ENCODE measurements at places on chromosomes 11 and 22.

DNA sequence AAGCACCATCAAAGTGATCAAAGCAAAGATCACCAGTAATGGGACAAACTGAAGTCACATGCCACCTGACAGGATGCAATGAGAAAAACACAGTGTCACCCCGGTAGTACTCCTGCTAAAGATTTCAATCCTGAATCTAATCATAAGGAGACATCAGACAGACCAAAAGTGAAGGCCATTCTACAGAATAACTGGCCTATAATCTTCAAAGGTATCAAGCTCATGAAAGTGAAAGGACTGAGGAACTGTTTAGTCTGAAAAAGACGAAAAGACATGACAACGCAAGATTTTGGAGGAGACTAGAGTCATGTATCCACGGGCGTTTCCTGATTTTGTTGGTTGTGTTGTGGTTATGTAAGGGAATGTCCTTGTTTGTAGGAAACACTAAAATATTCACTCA lies 42.4 kb upstream of the TSKU start:
- DNase-seq = no peak

GRCh38 chr11:62416596-62416995 lies 2.2 kb upstream of the SCGB1A1 start:
- DNase-seq = no peak

DNA sequence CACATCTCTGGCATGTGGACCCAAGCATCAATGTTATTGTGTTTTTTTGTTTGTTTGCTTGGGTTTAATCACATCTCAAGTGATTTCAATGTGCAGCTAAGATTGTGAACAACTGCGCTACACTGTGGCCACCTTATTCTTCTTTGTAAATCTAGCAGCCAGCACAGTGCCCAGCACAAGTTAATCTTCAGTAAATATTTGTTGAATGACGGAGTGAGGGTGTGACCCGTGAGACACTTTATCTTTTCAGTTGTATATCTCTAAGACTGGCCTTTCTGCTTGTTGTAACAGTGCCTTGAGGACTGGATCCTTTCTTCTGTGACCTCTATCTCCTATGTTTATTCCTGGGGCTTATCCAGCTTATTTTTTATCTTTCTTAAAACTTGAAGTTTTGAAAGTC lies 21.4 kb upstream of the AMOTL1 start:
- no peak for DNase-seq

DNA sequence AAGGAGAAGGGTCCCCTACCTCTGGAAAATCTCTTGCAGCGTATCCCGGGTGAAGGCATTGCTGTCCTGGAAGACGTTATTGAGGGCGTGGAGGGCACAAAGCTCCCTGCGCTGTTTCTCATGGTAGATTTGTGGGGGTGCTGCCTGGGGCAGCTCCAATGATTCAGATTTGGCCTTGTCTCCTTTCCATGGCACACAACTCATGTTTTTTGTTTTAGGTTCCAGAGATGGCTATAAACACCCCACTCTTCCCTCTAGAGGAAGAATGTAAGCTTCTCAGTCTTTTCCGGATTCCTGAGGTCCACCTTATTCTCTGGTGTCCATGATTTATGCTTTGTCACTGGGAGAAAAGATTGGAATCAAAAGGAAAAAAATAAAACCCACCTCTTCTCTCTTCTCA lies 959 bp downstream of the JOSD1 start:
- no peak for DNase-seq

GRCh38 chr22:22673628-22674027 lies 29.2 kb downstream of the GGTLC2 start:
- no peak for DNase-seq

DNA sequence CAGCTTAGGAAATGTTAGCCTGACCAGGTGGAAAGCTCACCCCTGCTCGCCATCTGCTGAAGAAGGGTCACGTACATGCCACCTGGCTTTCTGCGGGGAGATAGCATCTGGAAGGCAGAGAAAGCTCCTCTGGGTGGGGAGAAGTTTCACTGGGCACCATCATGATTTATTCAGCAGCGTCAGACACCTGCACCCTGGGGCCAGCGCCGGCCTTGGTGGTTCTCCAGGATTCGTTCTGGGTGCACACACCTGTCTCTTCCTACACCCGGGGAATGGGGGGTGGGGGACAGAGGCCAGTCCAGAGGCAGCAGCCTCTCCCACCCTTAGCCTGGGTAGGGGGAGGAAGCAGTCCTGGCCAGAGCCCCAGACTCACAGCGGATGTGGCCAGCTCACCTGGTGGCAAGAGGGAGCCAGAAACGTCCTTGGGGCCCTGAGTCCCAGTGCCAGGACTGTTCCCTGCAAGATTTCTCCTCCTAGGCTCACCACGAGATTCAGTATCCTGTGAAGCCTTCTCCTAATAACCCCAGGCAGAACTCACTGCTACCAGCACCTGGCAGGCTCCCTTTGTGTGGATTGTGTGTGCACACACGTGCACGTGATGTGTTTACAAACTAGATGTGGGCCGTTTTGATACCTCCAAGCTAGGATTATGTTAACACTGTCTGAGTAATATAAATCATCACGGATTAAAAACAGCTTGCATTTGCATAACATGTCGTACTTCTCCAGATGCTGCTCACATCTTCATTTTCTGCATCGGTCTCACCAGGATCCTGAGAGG lies 17.3 kb upstream of the RASD2 start:
- DNase-seq = no peak

GRCh38 chr11:95297680-95298452 lies 66.9 kb upstream of the SESN3 start:
- DNase-seq = no peak

- no peak for DNase-seq
These were observed 178.1 kb downstream of the UVRAG start for GRCh38 chr11:75993126-75993525.
